ENCODE measurements at places on chromosomes 1 and 21.

GRCh38 chr1:55196433-55197035, 18.6 kb downstream of the USP24 start:
- DNase-seq = no peak

DNA sequence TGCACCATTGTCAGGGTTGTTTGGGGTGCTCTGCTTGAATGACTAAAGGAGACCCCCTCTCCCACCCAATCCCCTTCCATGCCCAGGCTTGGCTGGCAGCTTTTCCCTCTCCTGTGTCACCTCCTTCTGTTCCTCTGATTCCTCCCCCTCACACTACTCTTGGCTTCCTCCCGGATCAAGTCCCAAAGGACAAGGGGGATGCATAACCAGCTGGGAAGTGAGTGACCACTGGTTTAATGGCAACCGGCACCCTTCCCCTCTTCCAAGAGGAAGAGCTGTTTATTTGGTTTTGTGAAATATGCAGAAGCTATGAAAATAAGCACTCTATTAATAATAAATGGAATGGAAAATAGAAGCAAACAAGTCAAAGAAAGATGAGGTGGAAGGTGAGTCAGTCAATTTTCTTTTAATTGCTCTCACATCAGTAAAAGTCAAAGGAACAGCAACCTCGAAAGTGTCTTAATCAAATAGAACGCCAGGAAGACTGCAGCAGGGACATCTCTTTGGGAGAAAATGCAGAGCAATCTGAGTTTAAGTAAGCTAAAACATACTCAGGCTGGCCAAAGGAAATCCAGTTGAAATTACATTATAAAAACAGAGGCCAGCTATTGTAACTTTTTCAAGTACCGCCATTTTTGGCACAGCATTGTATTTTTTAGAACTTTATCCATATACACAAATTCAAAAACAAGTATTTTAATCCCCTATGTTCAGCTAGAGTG, 322.5 kb downstream of the SIPA1L2 start:
- no peak for DNase-seq

DNA sequence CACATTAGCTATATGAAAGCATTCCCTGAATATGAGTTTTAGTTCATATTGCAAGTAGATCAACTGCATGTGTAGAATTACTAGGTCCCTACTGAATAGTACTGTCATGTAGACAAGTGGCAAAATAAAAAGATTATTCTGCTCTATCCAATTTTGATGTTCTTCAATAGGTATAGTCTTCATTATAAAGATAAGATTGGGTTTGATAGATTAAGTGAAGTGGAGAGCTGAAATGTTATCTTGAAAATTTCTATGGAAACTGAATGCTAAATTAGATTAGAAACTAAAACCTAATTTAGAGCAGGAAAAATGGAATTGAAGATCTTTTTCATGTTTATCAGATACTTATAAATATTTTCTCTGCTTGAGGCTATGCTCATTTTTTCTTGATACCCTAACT, 1610.0 kb downstream of the BRINP3 start:
- DNase-seq = no peak

DNA sequence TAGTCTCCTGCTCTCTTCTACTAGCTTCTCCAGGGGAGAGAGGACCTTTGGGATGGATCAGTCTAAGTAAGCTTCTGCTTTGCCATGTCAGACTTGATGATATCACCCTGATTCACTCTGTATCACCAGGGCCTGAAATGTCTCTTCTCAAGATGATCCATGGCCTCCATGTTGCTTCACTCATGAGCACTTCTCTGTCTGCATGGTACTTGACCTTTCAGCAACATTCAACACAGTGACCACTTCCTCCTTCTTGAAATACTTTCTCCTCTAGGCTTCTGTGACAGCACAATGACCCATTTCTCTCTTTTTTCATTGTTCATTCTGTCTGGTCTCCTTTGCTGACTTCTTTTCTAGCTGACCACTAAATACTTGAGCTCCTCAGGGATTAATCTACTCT, 35.3 kb upstream of the NGF start:
- DNase-seq = no peak

- DNase-seq = no peak
Observed at GRCh38 chr1:78814176-78814575, 164.5 kb downstream of the IFI44 start.

Data from ascending aorta (tissue), 2 donors.